ENCODE measurements at places on chromosomes 3 and 15.
A peak's percentile ranks its signal among the peaks of the same experiment; 100 is the strongest.

DNA sequence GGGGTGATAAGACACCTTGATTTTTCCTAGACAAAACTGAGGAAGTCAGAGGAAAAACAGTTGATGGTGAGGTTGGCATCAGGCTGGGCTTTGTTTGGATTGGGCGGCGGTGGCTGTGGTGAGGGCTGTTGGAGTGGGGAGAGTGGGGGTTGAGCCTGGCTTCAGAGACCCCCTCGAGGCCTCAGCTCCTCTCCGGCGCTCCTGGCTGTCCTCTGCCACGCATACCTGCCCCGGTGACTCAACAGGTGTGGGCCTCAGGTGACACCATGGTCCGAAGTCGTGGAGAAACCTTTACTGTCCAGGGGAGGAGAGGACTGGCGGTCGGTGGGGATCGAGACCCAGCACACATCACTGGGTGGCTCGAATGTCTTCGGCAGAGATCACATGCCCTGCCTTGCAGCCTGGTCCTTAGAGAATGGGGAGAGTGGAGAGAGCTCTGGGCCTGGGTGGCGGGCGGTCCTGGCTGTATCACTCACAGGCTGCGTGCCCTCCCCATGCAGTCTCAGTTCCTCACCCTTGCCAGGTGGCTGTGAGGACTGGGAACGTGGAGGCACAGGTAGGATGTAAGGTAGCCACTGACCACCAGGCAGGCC lies 2.6 kb downstream of the APBA2 start:
- DNase-seq, result no peak

DNA sequence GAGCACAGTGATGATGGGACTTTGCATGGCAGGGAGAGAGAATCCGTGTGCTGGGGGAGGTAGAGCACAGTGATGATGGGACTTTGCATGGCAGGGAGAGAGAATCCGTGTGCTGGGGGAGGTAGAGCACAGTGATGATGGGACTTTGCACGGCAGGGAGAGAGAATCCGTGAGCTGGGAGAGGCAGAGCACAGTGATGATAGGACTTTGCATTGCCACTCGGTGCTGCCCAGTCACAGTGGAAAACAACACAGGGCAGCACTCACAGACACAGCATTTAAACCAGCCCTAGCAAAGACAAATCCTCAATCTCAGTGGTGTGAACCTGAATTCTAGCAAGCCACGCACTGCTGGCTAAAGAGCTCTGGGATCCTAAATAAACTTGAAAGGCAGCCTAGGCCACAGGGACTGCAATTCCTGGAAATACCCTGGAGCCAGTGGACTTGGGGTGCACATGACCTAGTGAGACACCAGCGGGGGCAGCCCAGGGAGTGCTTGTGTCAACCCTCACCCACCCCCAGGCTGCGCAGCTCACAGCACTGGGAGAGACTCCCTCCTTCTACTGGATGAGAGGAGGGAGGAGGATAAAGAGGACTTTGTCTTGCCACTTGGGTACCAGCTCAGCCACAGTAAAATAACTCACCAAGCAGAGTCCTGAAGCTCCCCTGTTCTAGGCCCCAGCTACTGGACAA lies 23.4 kb upstream of the TNK2 start:
- DNase-seq, result no peak

GRCh38 chr3:73485877-73486330 lies 138.8 kb downstream of the PDZRN3 start:
- no peak for DNase-seq

- DNase-seq, result no peak
These were observed 11.3 kb downstream of the UBR1 start for GRCh38 chr15:43094416-43095030.

GRCh38 chr15:96262549-96263489 lies 67.7 kb upstream of the NR2F2 start:
- DNase-seq, result no peak

GRCh38 chr3:177449360-177450006 lies 252.2 kb upstream of the TBL1XR1 start:
- peak; percentile 26 for DNase-seq

GRCh38 chr3:31166249-31166885 lies 271.9 kb upstream of the GADL1 start:
- DNase-seq, result no peak

DNA sequence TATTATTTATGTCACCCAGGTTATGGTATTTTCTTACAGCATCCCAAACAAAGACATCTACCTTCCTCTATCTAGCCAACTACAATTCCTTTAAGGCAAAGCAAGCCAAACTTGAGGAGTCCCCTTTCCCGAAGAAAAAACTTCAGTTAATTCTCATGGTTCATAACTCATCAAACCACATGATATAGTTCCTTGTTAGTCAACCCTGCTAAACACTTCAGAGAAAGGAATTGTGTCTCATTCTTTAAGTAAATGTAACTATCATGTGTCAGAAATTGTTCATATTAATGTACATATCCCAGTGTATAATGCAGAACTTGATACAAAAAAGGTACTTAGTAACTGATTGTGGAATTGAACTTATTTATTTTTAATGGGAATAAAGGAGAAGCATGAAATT lies 44.4 kb downstream of the ST3GAL6 start:
- DNase-seq, result no peak

- DNase-seq, result no peak
These were observed 3.3 kb upstream of the VILL start for GRCh38 chr3:37987315-37987697.

GRCh38 chr15:51121118-51121517 lies 26.4 kb upstream of the TNFAIP8L3 start:
- no peak for DNase-seq

DNA sequence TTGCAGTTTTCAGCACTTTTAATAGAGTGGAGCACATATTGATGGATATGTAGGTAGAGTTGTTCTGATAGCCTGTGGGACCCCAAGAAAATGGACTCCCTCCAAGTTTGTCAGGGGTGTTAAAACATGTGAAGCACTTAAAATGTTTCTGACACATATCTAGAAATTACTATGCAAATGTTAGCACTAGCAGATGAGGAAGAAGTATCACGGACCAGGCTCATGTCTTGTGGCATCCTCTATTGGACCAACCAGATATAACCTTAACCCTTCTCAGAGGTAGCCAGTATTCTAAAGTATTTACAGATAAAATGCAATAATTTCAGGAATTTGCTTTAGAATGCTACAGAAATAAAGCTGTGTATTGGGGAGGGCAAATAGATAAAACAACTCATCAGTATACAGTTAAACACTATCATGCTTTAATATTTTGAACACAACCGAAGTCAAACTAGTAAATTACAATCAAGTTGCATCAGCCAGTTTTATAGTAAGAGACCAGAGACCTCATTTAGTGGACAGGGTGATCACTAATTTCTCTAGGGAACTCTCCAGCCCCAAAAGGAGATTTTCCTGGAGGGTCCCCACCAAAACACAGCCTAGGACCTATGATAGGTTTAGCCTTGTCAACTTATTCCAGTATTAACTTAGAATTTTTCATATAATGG lies 57.2 kb upstream of the FBN1 start:
- no peak for DNase-seq

DNA sequence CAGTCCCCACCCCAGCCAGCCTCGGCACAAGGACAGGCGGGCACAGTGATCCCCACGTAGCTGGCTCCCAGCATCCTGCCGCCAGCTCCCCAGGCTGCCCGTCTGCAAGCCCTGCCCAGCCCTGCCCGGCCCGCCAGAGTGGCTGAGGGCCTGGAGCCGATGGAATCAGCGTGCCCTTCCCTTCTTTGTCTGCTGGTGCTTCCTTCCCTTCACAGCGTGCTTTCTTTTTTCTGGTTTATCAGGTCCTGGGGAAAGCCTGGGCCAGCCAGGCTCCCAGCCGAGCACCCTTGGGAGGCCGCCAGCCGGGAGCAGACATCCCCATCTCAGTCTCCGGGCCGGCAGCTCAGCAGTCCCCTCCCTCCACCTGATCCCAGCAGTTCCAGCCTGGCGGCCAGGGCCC lies 54.7 kb upstream of the SMAD6 start:
- DNase-seq, result no peak

DNA sequence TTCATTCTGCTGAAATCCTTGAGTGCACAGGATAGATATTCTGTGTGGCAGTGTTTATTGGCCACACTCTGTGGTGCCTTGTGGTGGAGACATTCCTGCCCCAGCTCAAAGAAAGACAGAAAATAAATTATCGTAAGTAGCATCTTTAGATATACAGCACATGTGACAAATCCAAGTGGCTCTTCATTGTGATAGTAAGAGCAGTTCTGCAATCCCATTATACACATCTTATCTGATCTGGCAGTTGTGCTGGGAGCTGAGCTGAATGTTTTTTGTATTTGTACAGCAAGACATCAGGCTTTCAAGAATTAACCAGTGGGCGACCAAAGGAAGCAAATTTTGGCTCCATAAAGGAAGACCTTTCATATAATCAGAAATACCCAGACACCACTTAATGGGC lies 235.3 kb upstream of the MRPL3 start:
- DNase-seq, result no peak

GRCh38 chr3:12982619-12983101 lies 90.6 kb downstream of the IQSEC1 start:
- DNase-seq, result no peak

DNA sequence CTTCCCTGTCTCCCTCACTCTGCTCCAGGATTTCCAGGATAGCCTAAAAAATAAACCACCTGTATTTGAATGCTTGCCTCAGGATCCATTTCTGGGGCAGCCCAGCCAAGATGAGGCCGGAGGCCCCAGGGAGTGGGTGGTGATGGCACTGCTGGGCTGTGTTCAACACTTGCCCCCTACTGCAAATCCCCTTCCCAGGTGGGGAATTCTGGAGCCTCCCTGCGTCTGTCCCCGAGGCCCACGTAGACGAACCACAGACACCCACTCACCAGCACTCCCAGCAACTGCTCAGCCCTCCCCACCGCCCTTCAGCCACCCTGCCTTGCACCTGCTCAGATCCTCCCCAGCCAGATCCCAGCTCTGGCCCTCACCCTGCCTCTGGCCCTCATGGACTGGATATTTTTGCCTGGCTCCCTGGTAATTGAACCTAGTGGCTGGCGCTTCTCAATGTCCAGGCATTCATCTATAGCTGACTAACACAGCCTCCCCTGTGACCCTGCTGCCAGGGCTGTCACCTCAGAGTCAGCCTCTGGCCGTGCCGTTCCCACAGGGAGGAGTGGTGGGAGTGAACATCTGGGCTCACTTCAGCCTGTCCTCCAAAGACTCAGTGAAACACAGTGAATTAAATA lies 17.1 kb upstream of the EPB42 start:
- no peak for DNase-seq

- DNase-seq, result no peak
These were observed 571.0 kb downstream of the FGF12 start for GRCh38 chr3:192156382-192156781.

GRCh38 chr3:133475245-133476010 lies 75.6 kb downstream of the BFSP2 start:
- DNase-seq, result peak; percentile 31

DNA sequence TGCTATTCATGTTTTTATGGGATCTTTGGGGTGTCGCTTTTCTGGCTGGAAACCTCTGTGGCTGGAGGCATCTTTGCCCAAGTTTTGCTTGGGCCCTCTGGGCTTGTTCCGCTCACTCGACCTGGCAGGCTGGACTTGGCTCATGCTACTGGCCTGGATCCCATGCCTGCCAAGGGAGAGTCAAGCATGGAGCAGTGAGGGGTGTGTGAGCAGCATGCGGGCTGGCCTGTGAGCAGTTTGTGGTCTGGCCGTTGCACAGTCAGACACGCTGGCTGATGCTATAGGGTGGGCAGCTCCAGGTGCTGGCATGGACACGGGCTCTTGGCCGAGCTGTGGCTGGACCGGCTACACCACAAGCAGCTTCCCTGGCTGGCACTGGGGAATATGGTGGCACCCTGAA lies 491.1 kb downstream of the AGBL1 start:
- DNase-seq, result no peak

GRCh38 chr3:40765884-40766283 lies 241.1 kb downstream of the ZNF621 start:
- DNase-seq, result no peak

DNA sequence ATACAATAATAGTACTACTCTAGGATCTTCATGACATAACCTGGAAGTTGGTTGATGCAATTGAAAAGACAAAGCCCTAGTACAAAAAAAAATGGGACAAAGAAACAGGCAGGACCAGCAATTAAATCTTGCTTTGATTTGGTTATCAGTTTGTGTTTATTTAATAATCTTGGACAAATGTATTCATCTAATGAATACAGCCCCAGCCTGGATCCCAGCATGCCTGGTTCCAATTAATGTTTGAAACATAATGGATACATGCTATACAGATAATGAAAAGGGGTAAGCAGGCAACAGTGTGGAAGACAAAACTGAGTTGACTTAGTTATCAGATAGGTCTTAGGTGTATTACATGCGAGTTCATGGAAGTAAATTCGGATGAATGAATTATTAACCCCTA lies 29.6 kb upstream of the SATB1 start:
- DNase-seq, result no peak

Measured in stimulated activated naive CD8-positive, alpha-beta T cell treated with anti-CD3 and anti-CD28 coated beads, Interleukin-15, amount 100 ng/mL, for 72 hours (primary cell).